ENCODE measurements at places on chromosomes 6 and 20. TPM values are rescaled to one million over a fixed set of nuclear protein-coding genes. Genes with fewer than 3 reads are reported as not detected.

PDYN gene
- not detected for total RNA-seq

GRCh38 chr6:42929821-42930360 lies 611 bp downstream of the CNPY3 start:
- peak; percentile 36 for DNase-seq

DNA sequence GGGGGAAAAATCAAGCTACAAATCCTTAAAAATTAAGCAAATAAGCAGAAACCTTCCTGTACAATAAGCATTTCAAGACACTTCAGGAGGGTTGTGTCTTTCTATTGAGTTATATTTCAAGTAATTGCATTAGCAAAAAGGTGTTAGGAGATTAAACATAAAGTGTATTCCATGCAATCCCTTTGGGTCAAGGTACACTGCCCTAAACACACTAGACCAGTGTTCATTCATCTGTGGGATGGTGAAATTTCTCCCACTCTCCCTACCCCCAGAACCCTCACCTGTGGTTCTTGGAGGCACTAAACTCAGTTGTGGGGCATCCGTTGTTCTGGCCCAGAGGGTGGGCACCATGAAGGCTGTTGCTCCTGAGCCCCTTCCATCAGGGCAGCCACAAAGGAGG lies 205.1 kb upstream of the SGK1 start:
- DNase-seq: no peak

- DNase-seq: no peak
Measured at GRCh38 chr6:81722506-81723223, 29.8 kb downstream of the TENT5A start.

DNA sequence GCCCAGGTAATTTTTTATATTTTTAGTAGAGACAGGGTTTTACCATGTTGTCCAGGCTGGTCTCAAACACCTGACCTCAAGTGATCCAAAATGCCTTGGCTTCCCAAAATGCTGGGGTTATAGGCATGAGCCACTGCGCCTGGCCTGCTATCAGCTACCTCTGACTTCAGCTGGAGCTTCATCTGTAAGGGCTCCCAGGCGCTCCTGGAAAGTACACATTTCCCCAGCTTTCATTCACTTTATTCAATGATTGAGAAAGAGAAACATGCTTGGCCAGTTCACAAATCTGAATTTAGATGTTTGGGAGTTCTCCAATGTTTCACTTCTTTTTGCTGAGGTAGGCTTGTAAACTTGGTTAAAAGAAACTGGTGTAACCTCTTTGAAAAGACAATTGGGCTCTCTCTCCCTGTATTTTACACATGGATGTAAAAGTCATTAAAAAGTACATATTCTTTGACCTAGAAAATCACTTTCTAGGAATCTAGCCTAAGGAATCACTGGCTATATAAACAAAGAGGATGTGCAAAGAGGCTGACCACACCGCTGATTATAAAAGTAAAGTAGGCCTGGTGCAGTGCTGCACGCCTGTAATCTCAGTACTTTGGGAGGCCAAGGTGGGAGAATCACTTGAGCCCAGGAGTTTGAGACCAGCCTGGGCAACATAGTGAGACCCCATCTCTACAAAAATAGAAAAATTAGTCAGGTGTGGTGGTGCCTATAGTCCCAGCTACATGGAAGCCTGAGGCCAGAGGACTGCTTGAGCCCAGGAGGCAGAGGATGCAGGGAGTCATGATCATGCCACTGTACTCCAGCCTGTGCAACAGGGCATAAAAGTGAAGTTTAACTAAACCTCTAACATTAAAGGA lies 128.9 kb downstream of the BACH2 start:
- DNase-seq: no peak

- no peak for DNase-seq
Measured at GRCh38 chr6:146999766-147000165, 204.5 kb upstream of the STXBP5 start.

GRCh38 chr20:10683537-10683936 lies 9.7 kb upstream of the JAG1 start:
- DNase-seq: no peak

DNA sequence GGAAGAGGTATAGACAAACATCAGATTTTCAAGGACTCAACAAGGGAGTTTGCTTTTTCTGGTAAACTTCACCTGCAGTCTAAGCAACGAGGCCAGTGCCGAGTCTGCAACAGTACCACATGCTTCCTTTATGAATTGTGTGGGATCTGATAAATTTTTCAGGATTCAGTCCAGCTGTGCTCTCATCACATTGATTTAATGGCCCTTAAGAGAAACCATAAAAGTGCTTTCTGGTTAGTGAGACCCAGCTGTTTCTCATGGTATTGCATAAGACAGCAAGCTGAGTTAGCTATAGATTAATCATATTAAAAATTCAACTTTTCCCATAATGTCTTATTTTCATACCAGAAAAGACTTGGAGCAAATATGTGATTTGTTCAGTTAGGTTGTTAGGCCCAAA lies 291.4 kb downstream of the CENPW start:
- no peak for DNase-seq

DNA sequence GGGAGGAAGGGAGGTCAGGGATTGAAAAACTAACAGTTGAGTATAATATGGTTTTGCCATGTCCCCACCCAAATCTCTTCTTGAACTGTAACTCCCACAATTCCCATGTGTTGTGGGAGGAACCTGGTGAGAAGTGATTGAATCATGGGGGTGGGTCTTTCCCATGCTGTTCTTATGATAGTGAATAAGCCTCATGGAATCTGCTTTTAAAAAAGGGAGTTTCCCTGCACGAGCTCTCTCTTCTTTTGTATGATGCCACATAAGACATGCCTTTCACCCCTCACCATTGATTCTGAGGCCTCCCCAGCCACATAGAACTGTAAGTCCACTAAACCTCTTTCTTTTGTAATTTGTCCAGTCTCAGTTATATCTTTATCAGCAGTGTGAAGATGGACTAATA lies 833.4 kb upstream of the MAP3K7 start:
- no peak for DNase-seq

- DNase-seq: peak; percentile 99
Measured at GRCh38 chr20:47392015-47392720, 35.7 kb upstream of the ZMYND8 start.

DNA sequence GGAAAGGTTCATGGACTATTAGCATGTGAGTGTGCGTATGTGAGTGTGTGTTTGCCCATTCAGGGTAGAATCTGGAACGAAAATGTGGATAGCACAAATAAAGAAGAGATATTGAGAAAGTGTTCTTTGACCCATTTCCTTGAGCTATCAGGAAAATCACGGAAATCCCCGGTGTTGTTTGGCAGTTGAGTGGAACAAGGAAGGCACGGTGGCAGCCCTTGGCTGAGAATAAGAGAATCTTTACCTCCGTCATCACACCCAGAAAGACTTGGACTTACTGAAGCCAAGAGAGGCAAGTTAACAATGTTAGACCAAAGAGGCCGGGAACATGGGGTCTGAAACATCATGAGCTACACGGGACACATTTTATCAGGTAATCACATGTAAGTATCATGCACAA lies 588.9 kb upstream of the BTBD3 start:
- no peak for DNase-seq

DNA sequence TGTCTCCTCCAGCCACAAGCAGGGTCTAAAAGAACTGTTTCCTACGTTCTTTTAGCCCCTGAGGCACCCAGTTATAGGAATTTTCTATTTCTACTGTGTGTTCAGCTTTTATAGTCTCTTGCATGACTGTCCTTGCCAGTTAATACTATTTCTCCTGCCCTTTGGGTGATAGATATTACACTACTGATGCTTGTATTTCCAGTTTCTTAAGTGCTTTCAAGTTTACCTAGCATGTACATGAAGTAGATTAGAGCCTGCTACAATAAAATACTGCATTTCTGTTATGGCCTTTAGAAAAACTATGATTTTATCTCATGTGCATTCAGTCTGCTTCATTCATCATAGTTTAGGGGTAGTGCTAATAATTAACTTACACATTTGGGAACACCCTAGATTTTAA lies 89.6 kb downstream of the FOXO3 start:
- DNase-seq: no peak

DNA sequence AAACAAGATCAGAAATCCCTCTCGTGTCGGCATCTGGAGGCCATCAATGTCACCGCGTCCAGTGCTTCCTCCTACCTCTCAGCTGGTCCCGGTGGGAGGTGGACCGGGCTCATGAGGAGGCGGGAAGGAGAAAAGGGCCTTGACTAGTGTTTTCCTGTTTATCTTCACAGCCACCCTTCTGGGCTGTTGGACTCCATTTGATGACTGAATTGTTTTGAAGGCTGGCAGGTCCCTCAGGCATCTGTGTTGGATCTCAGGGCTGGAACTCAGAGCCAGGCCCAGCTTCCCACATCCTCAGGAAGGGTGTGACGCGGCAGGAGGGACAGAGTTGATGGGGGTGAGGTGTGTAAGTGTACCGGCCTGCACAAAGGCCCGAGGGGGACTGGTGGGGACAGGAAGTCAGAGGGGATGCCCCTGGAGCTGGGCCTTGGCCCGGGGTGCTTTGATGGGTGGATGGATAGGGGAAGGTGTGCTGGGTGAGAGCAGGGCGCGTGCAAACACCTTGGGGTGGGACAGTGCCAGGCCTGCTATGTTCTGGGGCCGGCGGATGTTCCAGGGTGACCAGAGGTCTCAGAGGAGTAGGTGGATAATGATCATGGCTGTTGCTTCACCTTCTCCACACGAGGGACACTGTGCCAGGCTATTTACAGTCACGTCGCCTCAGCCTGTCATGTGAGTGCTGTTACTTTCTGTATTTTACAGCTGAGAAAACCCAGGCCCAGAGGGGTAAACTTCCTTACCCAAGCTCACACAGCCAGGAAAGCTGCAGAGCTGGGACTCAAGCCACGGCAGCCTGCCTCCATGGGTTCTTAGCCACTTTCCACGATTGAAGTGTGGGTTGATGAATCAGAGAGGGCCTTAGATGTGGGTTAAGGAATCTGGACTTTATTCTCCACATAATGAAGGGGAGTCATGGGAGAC lies 17.9 kb upstream of the CHMP4B start:
- no peak for DNase-seq

DNA sequence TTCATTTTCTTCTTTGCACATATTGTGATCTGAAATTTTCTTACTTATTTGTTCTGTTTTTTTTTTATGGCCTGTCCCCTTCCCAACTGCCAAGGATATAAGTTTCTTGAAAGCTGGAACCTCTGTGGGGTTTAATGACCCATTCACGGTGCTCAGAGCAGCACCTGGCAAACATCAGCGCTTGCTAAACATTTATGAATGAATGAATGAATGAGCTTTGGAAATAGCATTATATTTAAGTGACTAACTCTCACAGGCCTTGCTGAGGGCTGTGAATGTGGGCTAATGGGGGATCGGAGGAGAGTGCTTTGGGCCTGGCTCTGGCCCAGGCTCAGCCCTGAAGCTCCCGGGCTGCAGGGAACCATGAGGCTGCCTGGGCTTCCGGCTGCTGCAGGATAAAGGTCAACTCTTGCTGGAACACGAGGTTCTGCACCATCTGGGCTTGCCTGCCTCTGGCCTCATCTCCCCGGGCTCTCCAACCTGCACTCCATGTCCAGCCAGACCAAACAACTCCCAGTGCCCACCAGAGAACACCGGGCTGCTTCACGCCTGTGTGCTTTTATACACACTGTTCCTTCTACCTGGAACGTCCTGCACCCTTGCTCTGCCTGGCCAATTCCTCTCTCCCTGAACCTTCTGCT lies 14.6 kb upstream of the ARMC12 start:
- no peak for DNase-seq

GABRR1 gene
- total RNA-seq: not detected

GRCh38 chr6:39088331-39088730 lies 26.7 kb downstream of the SAYSD1 start:
- peak; percentile 39 for DNase-seq

Data from H4 (cell line).